Astrocyte (in vitro differentiated cells and primary cell): ENCODE measurements at places on chromosomes 2 and 18.

GRCh38 chr2:13607139-13607538 is 890.4 kb downstream of the TRIB2 start:
- H3K4me3 ChIP-seq, result no peak overlapping the region
- H3K36me3 ChIP-seq, result no peaks in the 10 kb centered on the region
- DNase-seq, result no peak
- H3K4me1 ChIP-seq, result no peaks in the 10 kb centered on the region

GRCh38 chr2:16279641-16280040 is 339.3 kb downstream of the MYCN start:
- no peaks in the 10 kb centered on the region for H3K27me3 ChIP-seq
- no peaks in the 10 kb centered on the region for H3K4me1 ChIP-seq
- no peak overlapping the region for H3K27ac ChIP-seq
- no peaks in the 10 kb centered on the region for H3K36me3 ChIP-seq

DNA sequence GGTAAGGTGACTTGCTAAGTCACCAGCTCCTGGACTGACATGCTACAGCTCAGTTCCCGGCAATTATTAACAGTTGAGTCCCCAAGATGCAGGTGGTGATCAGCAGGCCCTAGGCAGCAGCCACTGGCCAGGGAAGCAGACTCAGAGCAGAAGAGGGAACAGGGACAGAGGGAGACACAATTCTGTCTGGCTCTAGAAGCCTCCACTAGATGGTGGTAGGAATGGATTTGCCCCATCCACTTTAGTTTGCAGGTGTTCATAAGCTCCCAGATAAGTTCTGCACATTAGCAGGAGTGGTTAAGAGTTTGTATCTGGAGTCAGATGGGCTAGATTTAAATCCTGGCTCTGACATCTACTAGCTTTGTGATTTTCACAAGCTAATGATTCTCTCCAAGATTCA is 25.5 kb upstream of the SLC1A4 start:
- no peak overlapping the region for H3K4me3 ChIP-seq
- peaks cover 4% of the 10 kb centered on the region for H3K27me3 ChIP-seq
- no peak overlapping the region for H3K27ac ChIP-seq
- no peaks in the 10 kb centered on the region for H3K36me3 ChIP-seq
- H3K4me1 ChIP-seq, result no peaks in the 10 kb centered on the region

DNA sequence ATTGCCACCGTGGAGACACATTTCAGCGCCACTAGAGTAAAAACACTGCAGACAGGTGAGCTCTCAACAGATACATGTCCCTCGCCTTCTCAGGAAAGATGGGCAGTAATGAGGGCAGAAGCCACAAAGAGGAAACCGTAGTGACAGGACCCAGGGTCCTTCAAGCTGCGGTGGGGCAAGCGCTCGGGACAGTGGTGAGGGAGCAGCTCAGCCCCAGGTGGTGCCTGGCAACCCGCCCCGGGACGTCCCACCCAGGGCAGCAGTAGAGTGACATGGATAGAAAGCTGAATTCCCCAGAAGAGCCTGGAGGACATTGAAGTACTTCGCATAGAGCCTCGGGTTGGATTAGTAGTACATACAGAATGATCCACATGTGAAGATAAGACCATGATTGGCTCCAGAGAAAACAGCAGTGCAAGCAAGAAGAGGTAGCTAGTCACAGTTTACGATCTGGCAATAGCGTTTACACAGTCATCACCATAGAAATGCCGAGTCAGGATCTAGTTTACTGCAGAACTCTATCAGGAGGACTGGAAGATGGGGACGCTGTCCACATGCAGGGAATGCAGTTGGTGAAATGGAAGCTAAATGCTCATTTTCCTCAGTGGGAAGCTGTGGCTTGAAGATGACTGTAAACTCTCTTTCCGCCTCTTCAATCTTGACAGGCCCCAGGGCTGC is 37.4 kb upstream of the ALPP start:
- H3K27ac ChIP-seq, result no peak overlapping the region
- no peak for DNase-seq
- H3K36me3 ChIP-seq, result no peaks in the 10 kb centered on the region
- H3K27me3 ChIP-seq, result no peaks in the 10 kb centered on the region
- no peak overlapping the region for H3K4me3 ChIP-seq
- no peaks in the 10 kb centered on the region for H3K4me1 ChIP-seq

- no peak overlapping the region for H3K4me3 ChIP-seq
- no peak overlapping the region for H3K27ac ChIP-seq
- DNase-seq, result no peak
- peaks cover 30% of the 10 kb centered on the region for H3K27me3 ChIP-seq
- H3K4me1 ChIP-seq, result peaks cover 19% of the 10 kb centered on the region
These were observed 2.6 kb downstream of the ASIC4 start for GRCh38 chr2:219516888-219517287.

DNA sequence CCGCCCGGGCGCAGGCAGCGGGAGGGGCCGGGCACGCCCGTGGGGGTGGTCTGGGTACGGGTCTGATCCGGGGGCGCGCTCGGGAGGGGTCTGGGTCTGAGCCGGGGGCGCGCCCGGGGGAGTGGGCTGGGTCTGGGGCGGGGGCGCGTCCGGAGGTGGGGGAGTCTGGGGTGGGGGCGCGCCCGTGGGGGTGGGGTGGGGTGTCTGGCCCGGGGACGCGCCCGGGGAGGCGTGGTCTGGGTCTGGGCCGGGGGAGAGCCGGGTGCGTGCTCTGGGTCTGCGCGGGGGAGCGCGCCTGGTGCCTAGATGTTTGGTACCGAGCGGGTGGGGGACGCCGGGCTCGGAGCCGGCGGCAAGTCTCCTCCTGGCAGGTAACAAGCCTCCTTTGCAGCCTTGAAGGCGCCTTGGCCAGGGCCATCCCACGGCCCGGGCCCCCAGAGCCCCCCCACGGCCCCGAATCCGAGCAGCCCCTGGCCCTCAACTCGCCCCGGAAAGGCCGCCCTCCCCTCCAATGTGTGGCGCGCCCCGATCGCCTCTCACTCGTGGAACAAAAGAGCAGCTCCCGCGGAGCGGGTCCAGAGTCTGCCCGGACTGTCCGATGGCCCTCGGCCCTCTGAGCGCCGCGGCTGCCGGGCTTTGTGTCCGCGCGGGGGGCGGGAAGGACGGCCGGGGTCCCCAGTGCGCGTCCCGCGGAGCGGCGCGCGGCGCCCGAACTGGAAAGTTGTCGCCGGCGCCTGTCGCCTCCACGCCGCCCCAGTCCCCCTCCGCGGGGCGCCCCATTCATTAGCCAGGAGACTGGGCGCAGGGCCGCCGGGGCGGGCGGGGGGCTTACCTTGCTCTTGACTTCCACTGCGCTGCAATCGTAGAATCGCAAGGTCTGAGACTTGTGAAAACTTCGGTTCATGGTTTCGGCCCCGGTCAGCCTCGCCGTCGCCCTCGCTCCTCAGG is 595 bp downstream of the PARD6G start:
- no peak overlapping the region for H3K27ac ChIP-seq
- no peaks in the 10 kb centered on the region for H3K36me3 ChIP-seq
- no peak for DNase-seq

- peak; percentile 38 for DNase-seq
- H3K4me3 ChIP-seq, result no peak overlapping the region
- H3K27me3 ChIP-seq, result no peaks in the 10 kb centered on the region
- no peak overlapping the region for H3K27ac ChIP-seq
- H3K4me1 ChIP-seq, result no peaks in the 10 kb centered on the region
- H3K36me3 ChIP-seq, result no peaks in the 10 kb centered on the region
These were observed 35.5 kb upstream of the SLC35F5 start for GRCh38 chr2:113791697-113792590.

- peaks cover 4% of the 10 kb centered on the region for H3K4me1 ChIP-seq
- H3K27ac ChIP-seq, result no peak overlapping the region
- no peak overlapping the region for H3K4me3 ChIP-seq
- DNase-seq, result no peak
These were observed 268.2 kb upstream of the ID2 start for GRCh38 chr2:8413589-8414135.

- no peaks in the 10 kb centered on the region for H3K27me3 ChIP-seq
- H3K4me1 ChIP-seq, result peaks cover 18% of the 10 kb centered on the region
- no peaks in the 10 kb centered on the region for H3K36me3 ChIP-seq
- H3K4me3 ChIP-seq, result peak overlapping the region; percentile 37
- peak overlapping the region; percentile 43 for H3K27ac ChIP-seq
These were observed 95.6 kb downstream of the TNFRSF11A start for GRCh38 chr18:62420513-62421209.

DNA sequence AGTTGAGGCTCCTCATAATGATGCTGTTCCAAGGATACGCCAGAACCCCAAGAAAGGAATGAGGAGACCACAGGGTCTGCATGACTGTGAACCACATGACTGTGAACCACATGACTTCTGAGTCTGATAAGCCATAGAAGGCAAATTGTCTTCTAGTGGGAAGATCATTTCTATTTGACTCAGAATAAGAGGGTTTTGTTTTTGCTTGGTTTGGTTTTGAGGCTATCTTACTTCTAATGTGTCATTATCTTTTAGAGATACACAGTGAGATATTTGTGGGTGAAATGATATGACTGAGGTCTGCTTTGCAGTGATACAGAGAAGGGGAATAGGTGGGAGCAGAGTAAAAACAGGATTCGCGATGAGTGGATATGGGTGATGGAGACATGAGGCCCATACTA is 28.9 kb upstream of the BCL2L11 start:
- H3K27ac ChIP-seq, result no peak overlapping the region
- no peak overlapping the region for H3K4me3 ChIP-seq
- no peaks in the 10 kb centered on the region for H3K36me3 ChIP-seq
- H3K27me3 ChIP-seq, result peaks cover 32% of the 10 kb centered on the region
- no peaks in the 10 kb centered on the region for H3K4me1 ChIP-seq

- peaks cover 80% of the 10 kb centered on the region for H3K36me3 ChIP-seq
- H3K4me1 ChIP-seq, result peaks cover 21% of the 10 kb centered on the region
- no peak overlapping the region for H3K4me3 ChIP-seq
- DNase-seq, result peak; percentile 71
- H3K27me3 ChIP-seq, result no peaks in the 10 kb centered on the region
These were observed 9.9 kb downstream of the CCT7 start for GRCh38 chr2:73243884-73244570.

- H3K27ac ChIP-seq, result no peak overlapping the region
- H3K4me3 ChIP-seq, result no peak overlapping the region
- no peaks in the 10 kb centered on the region for H3K27me3 ChIP-seq
These were observed 129.7 kb downstream of the PTPRM start for GRCh38 chr18:7696780-7697179.

- H3K4me1 ChIP-seq, result no peaks in the 10 kb centered on the region
- no peaks in the 10 kb centered on the region for H3K27me3 ChIP-seq
- DNase-seq, result no peak
These were observed 624.7 kb downstream of the LRP1B start for GRCh38 chr2:141506135-141506534.

DNA sequence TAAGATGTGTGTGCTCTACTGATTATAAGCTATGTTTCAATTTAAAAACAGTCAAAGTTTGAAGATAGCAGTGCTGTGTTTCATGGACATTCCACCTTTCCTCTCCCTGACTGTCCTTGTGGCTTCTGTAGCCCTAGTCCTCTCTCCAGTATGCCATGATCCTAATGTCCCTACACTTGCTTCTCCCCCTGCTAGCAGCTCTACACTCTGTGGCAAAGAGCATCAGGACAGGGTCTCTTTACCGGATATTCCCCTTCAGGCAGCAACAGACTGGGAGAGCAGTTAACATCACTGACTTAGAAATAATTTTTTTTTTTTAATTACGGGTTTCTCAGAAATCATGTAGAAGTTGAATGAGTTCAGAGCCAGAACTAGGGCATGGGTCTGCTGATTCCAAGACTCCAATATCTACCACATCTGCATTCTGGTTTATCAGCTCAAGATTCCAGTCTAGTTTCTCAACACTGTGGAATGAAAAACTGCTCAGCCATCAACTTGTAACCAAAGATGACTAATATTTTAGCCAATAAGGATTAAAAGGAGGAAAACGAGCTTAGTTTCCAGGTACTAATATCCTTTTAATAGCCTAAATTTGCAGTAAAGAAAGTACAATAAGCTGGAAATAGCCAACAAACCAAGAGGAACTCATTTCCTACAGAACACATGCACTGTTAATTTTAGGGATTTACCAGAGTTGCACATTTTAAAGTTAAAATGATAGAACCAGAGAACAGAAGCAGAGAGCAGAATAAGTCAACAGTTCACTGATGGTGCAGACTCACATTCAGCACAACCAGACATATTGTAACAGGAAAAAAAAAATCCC is 45.2 kb downstream of the TMEM131 start:
- peak; percentile 96 for DNase-seq
- H3K36me3 ChIP-seq, result no peaks in the 10 kb centered on the region
